NAMALWA (cell line): ENCODE measurements at places on chromosomes 5 and 9.

GRCh38 chr5:2280318-2280717 lies 397.6 kb upstream of the IRX4 start:
- no peak for DNase-seq

DNA sequence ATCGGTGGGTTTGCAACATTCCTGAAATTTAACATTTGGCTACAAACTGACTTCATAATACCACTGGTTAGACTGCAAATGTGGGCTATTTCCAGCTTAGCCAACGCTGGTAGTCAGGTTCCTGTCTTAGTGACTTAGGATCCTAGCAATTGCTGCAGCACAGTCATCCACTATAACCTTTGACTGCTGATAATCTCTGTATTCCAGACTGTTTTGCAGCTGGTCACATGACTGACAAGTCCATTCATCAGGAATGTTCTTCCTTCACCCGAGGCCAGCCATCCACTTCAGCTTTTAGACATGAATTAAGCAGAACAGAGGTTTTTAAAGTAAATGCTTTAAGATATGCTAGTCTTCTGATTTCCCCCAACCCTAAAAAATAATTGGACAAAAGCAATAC lies 425.9 kb upstream of the MPDZ start:
- no peak for DNase-seq

DNA sequence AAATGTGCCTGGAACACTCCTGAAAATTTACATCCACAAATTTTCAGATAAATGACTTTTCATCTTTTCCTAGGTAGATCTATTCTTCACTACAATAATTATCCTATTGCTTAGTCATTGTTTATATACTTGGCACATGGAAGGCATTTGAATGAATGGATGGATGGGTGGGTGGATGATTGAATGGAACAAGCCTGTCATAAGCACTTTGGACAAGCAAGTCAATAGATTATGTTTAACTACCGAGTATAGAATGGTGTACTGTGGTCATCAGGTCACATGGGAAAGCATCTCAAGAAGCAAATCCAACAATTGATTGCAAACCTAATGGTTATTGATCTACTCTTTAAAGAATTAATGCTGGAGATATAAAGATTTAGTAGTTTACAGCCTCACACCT lies 114.4 kb upstream of the DMRTA1 start:
- no peak for DNase-seq

DNA sequence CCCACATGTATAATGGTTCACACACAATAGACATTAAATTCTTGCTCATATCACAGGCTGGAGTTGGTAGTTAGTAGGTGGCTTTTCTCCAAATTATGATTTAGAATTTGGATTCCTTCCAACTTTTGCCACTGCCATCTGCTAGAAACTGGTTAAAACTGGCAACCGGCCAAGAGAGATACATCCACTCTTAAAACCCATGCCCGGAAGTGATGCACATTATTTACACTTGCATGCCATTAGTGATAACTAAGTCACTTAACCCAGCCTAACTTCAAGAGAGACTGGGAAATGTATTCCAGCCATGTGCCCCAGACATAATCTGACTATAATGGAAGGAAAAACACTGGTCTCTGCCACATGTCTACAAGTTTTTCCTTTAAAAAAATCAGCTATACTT lies 395.7 kb upstream of the SEMA6A start:
- peak; percentile 59 for DNase-seq

DNA sequence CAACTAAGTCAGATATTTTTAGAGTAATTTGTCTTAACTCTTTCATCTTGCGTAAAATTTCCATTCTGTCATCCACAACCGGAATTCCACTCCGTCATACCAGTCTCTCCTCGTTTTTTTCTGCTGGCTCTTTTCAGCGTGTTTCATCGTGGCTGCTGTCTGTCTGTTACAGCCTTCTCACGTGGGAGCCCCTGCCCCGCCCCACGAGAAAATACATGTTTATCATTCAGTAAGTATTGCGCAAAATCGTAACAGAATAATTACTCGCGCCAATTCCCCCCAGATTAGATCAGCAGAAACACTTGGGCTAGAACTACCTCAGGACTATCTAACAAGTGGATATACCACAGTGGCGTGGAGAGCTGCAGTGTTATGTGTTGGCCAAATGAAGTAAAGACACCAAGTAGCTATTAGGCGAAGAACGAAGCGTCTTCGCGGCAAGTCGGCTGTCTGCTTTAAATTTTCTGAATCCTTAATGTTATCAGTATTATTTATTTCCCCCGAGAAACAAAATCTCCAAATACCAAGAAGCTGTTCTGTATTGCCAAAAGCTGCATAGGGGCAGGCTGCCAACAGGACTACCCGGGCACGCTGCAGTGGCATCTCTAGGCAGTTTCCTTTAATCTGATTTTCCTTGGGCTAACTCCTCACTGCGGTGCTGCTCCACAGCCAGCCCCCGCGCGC lies 566 bp upstream of the FOCAD start:
- DNase-seq = peak; percentile 79
